AG10803 (cell line): ENCODE measurements at places on chromosomes 16 and 17.

DNA sequence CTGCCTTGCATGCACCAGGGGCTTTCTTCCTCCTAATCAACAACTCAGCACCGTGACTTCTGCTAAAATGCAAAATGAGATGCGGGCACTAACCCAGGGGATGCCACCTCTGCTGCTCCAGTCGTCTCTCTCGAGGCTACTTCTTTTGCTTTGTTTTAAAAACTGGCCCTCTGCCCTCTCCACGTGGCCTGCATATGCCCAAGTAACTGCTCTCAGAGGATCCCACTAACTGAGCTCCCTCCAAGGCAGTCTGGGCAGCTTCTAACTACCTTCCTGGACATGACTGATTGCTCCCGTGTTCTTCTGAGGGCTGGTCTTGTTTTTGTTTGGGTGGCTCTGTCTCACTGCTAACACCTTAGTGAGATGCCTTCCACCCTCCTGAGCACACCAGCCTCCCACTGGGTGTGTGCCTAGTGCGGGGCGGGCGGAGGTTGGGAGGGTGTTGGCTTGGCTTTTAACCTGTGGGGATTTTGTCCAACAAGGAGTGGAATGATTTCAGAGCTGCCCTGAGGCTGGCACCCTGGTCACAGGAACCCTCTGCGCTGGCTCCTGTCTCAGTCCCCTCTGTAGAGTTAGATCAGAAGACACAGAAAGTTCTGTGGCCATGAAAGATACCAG, 8.9 kb upstream of the LGALS9 start:
- peak; percentile 20 for DNase-seq

GRCh38 chr16:57999971-58000705, at the start of gene ZNF319:
ZNF319 (minus strand) TSS chr16:58000672; CDS start chr16:57998265, 2,407 bp downstream.
- peak; percentile 24 for DNase-seq

GRCh38 chr17:72682605-72683004, 409.9 kb downstream of the SLC39A11 start:
- DNase-seq: no peak

- DNase-seq: peak; percentile 28
These were observed 1.6 kb downstream of the BAHCC1 start for GRCh38 chr17:81396722-81397313.

DNA sequence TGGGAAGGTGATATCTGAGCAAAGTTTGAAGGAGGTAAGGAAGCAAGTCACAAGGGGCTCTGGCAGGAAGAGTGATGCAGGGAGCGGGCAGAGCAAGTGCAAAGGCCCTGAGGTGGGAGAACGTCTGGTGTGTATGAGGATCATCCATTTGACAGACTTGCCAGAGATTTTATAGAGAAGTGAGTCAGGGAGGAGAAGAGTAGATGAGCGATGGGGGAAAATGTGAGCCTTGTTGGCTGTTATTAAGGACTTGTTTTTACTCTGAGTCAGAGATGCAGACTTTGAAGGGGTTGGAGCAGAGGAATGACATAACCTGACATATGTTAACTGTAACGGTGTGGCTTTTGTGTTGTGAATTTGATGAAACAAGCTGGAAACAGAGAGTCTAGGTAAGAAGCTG, 3.5 kb upstream of the CLEC10A start:
- DNase-seq: no peak

- no peak for DNase-seq
These were observed 17.9 kb downstream of the CFAP20 start for GRCh38 chr16:58111302-58111627.

DNA sequence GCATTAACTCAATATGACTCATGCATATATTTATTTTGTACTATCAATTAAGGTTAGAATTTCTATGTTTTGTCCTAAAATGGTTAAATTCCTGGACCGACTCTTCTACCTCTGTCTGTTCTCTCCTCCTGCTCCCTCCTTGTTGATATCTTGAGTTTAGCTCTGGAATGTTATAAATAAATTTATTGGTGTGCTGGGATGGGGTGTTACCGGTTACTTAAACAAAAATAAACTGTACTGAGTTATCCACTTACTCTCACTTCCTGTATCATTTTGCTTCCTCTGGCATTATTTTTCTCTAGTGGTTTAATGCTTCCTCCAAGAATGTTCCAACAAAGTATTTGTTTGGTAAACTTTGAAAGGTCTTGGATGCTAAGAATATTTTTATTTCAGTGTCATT, 120.1 kb downstream of the ABCA8 start:
- DNase-seq: no peak

DNA sequence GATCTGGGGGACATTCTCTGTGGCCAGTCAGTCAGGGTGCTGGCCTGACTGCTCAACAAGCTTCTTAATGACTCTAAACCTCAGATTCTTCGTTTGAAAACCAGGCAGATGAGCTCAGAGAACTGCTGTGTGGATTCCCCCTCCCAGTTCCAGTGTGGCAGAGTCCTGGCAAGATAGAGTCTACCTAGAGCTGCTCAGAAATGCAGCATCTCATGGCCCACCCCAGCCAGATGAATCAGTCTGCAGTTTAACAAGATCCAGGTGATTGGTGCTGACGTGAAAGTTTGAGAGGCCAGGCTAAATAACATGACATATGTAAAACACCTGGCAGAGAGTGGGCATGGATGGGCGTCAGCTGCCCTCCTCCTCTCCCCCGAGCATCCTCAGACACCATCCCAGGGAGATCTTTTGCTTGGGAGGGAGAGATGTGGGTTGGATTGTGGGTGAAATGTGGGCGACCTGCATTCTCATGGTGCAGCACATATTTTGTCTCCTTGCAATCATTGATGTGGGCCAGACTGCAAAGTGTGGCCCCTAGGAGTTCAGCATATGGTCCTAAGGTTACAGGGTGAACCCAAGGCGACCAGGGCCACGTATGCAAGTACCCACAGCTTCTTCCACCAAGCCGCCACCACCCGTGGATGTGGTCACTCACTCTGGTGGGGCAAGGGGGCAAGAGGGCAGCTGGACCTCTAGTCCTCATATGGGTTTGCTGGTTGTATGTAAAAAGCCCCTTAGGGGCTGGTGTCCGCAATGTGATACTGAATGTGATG, 19.5 kb downstream of the SOCS3 start:
- peak; percentile 43 for DNase-seq

DNA sequence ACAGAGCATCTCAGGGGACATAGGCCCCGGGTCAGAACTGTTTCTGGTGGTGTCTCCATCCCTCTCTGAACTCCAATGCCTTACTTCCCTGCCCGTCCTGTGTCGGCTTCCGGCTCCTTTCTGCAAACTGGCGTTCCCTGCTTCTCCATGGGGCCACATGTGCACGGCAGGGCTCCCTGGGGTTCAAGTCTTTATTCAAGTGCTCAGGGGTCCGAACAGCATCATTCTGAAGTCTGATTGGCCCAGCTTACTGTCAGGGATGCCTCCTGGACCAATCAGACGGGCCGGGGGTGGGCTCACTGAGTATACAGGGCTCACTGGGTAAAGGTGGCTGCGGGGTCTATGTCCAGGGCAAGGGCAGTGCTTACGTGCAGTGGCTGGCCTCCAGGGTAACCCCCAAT, 17.1 kb downstream of the C16orf82 start:
- DNase-seq: no peak

- no peak for DNase-seq
These were observed 2.8 kb upstream of the KRT23 start for GRCh38 chr17:40940266-40940665.

DNA sequence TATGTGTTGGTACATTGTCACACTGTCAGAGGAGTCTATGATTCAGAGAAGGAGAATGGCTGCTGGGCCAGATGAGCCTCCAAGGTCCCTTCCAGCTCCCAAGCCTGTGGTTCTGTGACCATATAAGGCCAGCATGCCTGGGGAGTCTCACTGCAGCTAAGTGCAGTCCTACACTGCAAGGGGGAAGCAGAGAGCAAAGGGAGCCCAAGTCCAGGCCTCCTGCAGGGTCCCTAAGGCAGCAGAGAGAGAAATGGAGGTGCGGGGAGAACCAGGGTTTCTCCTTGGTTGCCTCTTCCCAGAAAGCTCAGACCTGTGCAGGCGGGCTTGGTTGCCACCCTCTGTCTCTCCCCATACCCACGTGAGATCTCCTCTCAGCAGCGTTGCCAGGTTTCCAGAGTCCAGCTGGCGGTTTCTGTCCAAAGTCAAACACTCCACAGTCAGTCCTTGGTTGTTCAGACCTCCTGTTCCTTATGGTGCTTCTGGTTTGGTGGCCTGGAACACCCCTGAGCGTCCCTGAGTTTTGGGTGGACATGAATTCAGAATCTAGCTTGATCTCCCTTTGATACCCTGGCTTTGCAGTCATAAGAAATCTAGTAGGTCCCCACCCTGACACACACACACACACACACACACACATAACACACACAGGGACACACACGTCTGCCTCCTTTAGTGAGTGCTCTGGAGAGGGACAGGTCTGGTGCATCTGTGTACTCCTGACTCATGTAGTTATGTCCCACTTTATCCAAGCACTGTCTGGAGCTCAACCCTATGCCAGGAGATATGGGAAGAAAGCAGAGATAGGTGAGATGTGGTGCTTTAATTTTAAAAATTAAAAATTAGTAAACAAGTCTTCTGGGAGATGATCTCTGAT, 78.8 kb downstream of the GNAO1 start:
- peak; percentile 84 for DNase-seq

GRCh38 chr16:2838928-2839327, 8.8 kb downstream of the ZG16B start:
- DNase-seq: peak; percentile 79

DNA sequence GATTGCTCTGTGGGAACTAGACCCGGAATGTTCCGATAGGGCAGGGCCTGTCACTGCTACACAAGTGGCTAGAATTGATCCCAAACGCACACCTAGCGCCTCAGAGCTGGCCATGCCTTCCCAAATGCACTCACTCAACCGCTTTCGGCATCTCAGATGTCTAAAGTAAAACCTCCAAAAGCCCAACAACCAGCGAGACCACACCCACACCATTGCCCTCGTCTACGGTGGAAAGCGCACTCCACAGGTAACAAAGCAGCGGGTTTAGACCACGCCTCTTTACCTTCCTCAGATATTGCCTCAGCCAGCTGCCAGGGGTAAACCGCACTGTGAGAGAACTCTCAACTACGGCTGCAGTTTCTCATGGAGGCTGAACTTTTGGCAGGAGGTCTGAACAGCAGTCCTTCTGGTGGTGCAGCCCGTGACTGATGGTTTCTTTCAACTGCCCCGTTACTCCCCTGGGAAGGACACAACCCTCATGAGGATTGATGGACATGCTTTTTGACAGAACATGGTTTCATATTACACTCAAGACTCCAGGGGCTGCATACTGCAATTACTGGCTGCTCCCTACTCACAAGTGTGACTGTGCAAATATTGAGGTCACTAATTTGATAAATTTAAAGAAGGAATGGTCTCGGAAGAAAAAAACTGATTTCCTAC, 34.5 kb downstream of the USP7 start:
- no peak for DNase-seq

DNA sequence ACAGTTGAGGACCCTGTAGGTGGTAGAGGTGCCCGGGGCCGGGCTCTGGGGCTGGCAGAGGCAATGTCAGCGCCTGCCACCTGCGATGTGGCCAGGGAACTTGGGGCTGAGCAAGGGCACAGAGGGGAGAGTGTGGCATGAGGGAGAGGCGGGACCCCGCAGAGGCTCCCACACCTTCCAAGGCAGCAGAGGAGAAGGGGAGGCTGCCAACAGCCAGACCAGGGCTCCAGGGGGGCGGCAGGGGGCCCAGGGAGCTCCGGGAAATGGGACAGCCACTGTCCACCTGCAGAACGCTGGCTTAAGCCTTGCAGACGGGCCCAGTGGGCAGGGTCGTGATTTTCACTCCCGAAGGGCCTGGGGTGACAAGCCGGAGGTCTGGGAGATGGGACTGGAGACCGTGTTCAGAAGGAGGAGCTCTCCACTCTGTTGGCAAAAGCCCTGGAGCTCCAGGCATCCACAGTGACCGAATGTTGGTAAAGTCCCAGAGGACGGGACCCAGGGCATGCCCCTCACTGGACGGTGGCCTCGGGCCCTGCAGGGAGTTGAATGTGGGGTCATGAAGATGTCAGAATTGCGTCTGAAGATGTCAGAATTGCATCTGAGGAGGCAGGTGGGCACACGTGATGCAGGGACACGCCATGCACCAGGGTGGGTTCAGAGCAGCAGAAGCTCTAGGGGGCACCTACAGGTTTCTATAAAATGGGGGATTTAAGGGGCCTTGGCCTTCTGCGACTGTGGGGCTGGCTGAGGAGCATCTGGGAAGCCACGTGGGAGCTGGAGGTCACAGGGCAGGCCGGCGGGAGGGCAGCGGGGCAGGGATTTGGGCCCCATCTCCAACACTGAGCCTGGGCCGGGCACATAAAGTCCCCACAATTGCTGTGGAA, 18.6 kb downstream of the CD7 start:
- no peak for DNase-seq

- no peak for DNase-seq
These were observed 7.1 kb downstream of the ALKBH5 start for GRCh38 chr17:18190628-18191235.

DNA sequence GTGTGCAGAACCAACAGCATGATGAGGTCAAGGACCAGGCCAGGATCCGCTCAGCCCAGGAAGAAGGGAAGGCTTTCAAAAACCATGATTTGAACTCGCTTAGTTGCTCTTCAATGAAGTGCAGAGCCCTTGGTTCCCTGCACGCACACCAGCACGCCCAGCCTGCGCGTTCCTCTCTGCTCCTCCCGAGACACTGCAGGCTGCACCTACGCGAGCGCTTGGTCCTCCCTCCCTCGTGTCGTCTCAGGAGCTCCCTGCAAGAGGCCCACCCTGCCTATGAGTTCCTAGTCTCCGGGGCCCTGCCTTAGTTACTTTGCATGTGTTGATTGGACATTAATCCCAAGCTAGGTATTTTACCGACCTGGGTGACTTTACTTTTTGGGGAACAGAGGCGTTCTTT, 132.9 kb upstream of the TNRC6C start:
- DNase-seq: no peak

GRCh38 chr16:56363181-56363716, 62.1 kb downstream of the AMFR start:
- no peak for DNase-seq

DNA sequence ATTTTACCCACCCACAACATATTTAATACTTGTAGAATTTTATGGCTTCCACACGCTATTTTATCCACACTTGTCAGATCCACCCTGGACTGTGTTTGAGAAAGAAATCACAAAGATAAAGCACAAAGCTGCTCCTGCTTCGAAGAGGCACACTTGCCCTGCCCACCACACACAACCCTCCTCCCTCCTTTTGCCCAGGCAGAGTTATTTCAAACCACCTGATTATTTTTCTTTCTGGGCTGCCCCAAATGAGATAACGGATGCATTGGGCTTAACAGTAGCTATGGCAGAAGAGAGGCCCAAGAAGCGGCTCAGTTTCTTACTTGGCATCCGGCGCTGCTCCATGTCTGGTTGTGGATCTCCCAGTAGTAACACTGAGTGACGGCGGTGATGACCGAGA, 27.2 kb downstream of the PKD1L3 start:
- no peak for DNase-seq
